Stimulated activated CD8-positive, alpha-beta memory T cell treated with anti-CD3 and anti-CD28 coated beads, Interleukin-7, amount 100 ng/mL, for 1 hour (primary cell): ENCODE measurements at places on chromosomes 1 and 21.

GRCh38 chr1:186643614-186644013, 36.6 kb downstream of the PTGS2 start:
- no peak for DNase-seq

GRCh38 chr1:91853397-91853796, 32.6 kb downstream of the TGFBR3 start:
- no peak for DNase-seq

- no peak for DNase-seq
Observed at GRCh38 chr1:234887016-234887900, 241.4 kb downstream of the TOMM20 start.

DNA sequence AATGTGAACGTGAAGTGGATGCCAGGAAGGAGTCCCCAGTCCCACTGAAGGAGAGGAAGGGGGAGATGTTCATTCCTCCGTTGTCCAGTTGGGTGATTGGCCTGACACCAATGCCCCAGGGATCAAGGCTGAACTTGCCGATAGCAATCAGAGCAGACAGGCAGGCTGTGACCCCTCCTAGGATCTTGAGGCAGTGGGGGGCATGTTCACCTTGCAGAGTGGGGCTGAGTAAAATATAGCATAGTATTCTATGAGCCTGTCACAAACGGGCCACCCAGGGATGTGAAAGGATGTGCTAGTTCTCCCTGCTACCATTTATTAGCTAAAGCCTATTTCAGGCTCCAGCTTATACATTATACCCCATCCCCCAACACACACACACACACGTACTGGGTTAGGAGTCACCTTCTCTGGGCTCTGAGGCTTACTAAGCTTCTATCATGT, 80.7 kb upstream of the CD34 start:
- no peak for DNase-seq

- DNase-seq, result no peak
Observed at GRCh38 chr1:70963374-70963773, 84.2 kb downstream of the PTGER3 start.

- DNase-seq, result no peak
Observed at GRCh38 chr1:186960861-186961260, 132.1 kb downstream of the PLA2G4A start.

GRCh38 chr1:240199758-240200645, 108.3 kb downstream of the FMN2 start:
- no peak for DNase-seq

- no peak for DNase-seq
Observed at GRCh38 chr1:43520100-43520778, 10.4 kb upstream of the PTPRF start.

DNA sequence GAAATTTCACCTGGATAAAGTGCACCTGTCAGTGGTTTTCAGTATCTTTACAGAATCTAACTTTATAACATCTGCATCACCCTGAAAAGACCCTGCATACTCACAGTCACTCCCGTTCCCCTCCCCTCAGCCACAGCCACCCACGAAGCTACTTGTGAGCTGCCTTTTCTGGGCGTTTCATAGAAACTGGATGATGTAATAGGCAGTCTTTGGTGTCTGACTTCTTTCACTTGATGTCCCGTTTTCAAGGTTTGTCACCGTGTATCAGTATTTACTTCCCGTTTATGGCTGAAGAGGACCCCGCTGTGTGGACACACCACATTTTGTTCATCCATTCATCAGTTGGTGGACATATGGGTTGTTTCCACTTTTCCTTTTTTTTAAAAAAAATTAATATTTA, 47.8 kb upstream of the LRRC3 start:
- no peak for DNase-seq

GRCh38 chr1:46617833-46618232, 1.2 kb upstream of the MOB3C start:
- DNase-seq, result no peak

DNA sequence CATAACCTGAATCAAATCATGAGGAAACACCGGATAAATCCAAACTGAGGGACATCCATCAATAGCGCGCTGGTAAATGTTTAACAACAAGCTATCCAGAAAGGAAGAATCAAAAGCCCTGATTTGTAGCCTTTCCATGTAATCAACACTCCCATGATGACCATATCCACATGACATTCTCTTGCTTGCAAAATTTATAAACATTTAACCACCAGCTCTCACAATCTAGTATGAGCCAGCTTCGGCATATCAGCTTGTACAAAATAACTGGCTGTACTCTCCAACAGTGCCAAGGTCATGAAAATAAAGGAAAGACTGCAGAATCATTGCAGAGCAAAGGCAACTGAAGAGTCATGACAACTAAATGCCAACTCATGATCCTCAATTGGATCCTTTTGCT, 15.7 kb downstream of the HSD11B1 start:
- DNase-seq, result no peak

GRCh38 chr21:33109574-33110339, 39.8 kb downstream of the OLIG1 start:
- no peak for DNase-seq

GRCh38 chr1:110880708-110881374, 7.9 kb downstream of the CD53 start:
- no peak for DNase-seq

GRCh38 chr1:204587621-204588020, 71.4 kb downstream of the MDM4 start:
- no peak for DNase-seq

DNA sequence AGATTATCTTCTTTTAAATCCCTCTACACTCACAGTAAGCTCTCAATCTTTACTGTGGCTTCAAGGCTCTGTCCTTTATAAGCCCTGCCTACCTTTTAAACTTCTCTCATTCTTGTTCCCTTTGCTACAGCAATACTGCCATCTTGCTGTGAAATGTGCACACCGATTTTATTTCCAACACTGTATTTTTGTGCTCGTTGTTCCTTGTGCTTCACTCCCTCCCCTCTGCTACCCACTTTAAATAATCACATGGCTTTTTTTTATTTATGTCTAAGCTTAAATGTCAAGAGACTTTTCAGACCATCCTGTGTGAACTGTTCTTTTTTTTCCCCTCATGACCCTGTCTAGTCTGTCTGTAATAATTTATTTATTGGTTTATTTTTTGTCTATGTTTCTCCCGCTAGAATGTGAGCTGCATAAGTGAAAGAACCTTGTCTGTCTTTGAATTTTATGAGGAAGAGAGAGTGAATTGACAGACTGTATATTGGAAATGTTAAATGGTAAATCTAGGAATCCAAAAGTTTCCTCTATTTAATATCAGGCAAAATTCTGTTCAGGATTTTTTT, 45.7 kb downstream of the ABCD3 start:
- DNase-seq, result no peak

GRCh38 chr1:26828411-26828991, 2.0 kb downstream of the ZDHHC18 start:
- no peak for DNase-seq

DNA sequence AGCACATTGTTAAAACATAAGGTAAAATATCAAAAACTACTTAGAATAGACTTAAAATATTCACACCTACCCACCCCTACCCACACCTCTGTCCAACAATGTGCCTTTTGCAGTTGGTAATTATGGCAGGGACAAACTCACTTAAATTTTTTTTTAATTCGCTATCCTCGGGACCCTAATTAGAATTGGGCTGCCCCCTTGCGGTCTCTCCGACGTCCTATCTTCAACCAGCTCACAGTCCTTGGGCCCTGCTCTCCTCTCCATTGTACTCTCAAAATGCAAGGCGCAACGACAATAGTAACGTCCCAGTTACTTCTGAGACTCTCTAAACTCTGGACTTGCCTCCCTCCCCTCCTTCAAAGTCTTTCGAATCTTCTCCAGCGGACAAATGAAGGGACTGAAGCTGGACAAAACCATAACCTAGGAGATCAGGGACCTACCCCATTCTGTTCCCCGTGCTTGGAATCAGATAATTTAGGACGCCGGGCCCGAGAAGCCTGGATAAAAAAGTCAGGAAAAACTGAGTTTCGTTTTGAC, 1.1 kb upstream of the CIART start:
- DNase-seq, result peak; percentile 22

DNA sequence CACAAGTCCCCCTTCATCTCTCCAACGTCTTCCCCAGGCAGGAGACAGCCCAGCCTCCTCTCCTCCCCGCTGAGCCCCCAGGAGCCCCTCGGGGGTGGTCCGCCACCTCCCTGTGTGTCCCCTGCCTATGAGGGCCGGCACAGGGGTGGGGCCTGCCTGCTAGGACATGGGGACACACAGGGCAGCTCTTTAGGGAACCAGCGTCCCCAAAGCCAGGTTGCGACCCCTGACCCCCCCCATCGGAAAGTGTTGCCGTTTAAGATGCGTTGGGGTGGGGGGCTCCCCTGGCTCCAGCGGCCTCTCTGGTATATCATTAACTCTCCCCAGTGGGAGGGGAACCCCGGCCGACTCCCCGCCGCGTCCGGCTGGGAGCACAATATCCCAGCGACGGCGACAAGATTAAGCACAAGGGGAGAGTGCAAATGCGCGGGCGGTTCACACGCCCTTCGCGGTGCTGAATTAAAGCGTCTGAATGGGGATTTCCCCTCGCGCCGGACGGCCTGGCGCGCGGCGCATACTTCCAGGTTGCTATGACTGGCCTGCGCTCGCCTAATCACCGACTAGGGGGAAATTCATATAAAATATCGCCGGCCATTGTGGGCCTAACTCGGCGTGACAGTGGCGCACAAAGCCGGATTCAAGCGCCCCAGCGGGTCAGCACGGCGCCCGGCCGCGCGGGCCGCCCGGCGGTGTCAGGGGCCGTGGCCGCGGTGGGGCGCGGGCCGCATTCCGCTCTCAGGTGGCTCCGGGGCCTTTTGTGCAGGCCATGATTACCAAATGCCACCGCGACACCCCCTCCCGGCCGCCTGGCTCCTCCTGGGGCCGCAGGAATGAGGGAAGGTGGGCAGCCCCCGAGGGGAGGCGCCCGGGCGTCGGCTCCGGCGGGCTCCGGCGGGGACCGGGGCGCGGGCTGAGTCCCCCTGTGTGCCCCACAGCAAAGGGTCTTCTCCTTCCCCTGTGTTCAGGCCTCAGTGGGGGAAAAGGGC, 30.9 kb downstream of the WNT3A start:
- no peak for DNase-seq

DNA sequence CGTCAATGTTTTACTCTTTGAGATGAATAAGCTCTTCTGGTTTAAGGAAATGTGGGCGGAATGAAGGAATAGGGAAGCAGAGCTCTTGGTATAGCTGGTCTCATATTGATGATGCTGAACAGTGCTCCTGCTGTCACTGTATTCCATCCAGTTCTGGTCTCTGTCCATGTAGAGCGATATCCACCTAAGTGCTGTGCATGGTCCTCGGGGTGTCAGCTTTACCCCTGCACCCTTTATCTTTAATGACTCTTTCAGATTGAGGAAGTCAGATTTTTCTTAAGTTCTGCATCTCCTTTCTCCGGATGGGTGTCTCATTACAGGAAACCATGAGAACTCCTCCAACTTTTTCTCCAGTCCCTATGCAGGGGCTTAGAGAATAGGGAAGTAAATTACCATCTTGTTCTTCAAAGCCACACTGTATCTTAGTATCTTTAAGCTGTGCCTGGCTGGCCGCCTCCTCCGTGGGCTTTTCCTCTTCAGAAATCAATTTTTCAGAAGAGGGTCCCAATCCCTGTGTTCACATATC, 52.9 kb downstream of the PDE4B start:
- DNase-seq, result no peak

DNA sequence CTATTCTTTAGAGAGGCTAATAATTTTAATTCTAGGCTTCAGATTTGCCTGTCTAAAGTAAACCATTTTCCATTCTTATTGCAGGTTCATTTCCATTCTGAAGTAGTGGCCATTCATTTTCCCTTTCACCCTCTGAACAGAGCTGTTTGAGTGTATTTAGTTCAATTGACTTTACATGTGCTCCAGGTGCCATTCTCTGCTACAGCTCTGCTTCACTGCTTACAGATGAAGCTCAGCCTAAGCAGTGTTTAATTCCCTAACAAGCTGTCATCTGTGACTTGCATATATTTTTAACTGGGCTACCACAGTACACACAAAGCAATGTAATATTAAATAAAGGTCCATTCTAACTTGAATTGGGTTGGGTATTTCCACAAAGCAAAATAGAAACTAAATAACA, 1031.6 kb downstream of the KCNT2 start:
- DNase-seq, result no peak

DNA sequence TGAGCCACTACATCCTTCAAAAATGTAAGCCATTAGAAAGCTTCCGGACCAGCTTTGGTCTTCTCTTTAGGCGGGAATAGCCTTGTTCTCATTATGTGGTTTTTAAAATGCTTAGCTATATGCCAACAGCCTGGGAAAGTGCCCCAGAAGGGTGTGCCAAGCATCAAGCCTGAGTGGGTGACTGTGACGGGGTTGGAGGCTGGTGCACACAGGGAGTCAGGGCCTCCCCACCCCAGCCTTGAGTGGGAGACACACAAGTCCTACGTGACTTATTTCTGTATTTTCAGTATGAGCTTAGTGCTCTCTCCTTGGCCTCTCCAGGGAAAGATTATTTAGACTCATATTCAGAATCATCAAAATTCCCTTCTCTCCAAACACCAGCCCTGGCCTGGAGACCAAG, 9.8 kb downstream of the UBASH3A start:
- DNase-seq, result no peak

DNA sequence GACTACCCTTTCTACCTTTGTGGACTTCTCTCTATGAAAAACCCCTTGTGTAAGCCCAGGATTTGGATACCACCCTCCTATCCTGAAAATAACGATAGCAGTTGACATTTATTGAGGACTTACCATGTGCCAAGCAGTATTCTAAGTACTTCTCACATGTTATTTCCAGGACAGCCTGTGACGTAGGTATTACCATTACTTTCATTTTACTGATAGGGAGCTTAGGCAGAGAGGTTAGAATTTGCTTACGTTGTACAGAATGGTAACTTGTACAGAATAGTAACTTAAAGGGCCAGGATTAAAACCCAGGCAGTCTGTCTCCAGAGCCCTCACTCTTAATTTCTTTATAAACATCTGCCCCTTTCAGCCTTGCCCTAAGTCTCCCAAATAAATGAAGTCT, 138.3 kb downstream of the NTMT2 start:
- DNase-seq, result no peak

- peak; percentile 72 for DNase-seq
Observed at GRCh38 chr1:173477286-173478093, at the start of gene PRDX6. Gene PRDX6 (plus strand): TSS chr1:173477335. CDS start chr1:173477398, 63 bp downstream.

DNA sequence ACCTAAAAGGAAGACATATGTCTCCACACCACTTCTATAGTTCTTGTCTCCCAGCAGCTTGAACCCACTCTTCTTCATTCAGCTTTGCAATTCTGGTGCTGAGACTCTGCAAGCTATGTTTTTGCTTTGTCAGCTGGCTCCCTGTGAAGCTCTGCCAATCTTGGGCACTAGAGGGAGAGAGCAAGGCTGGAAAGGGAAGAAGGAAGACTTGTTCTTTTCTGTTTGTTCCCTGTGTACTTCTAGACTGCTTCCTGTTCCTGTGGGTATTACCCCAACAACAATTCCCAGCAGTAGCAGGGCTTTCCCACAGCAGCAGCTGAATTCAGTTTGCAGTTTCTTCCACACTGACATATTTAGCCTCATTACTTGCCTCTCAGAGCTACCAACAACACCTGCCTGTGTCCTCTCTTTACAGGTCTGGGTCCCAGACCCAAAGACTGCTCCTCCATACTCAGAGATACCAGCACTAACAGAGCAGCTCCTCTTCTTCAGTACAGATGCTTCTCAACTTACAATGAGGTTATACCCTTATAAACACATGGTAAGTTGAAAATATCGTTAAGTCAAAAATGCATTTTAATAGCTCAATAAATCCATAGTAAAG, 275.2 kb upstream of the NEGR1 start:
- no peak for DNase-seq

GRCh38 chr1:200245473-200245872, 164.4 kb downstream of the ZNF281 start:
- no peak for DNase-seq

- DNase-seq, result no peak
Observed at GRCh38 chr21:44891631-44892031, 18.1 kb upstream of the PTTG1IP start.
